Stimulated activated CD4-positive, alpha-beta T cell treated with anti-CD3 and anti-CD28 coated beads, Interleukin-15, amount 100 ng/mL, for 48 hours (primary cell): ENCODE measurements at places on chromosomes 16 and 17.

- no peak for DNase-seq
These were observed 356.3 kb upstream of the TNRC6C start for GRCh38 chr17:77602062-77602746.

DNA sequence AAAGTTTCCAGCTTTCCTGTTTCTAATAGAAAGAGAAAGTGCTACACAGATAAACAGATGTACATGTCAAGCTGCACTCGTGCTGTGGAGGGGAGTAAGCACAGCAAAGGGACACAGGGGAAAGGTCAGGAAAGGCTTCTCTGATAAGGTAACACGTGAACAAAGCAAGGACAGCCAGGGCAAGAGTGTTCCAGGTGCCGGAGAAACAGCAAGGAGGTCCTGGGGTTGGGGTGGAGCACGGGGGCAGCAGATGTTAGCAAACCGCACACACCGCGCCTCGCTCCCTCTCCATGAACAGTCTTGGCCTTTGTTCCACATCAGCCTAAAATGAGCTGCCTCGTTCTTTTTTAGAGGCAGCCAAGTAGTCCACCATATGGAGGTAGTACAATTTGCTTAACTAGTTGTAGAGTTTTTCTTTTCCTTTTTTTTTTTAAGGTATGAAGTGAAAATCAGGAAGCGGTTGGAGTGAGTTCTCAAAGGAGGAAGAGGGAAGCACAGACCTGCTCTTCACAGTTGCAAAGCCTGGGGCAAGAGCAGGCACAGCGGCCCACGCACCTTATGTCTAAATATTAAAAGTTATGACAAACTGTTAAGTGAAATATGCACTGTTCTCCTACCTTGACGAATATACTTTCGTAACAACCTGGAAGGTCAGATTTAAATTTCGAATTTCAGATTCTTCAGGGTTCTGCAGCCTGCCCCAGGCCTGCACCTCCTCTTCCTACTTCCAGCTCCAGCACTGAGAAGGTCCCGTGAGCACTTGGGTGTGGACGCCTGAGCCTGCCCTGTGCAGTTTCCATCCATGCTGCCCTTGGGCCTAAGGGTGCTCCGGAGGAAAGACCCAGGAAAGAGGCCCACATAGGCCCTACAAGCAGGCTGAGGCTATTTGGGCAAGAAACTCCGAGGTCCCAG, 41.5 kb upstream of the RPH3AL start:
- no peak for DNase-seq

DNA sequence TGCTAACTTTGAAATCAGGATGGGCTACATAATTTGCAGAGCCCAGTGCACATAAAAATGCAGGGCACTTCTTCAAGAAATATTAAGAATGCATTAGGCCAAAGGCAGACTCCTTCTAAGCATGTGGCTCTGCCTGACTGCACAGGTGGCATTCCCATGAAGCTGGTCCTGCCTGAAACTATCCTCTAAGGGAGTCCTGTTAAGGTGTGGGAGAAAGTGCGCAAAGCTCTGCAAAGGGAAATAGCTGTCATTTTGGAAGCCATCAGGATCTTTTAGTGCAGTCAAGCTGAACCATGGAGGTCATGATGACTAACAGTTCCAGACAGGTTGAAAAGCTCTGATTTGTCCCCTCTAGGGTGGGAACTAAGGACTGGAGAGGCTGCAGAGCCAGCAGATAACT, 41.9 kb upstream of the CRHR1 start:
- no peak for DNase-seq

GRCh38 chr17:44267165-44267455, 825 bp downstream of the SLC4A1 start:
- DNase-seq: no peak
